H9 (cell line): ENCODE measurements at places on chromosomes 2 and 18. TPM values are rescaled to one million over a fixed set of nuclear protein-coding genes. Genes with fewer than 3 reads are reported as not detected.
A peak's percentile ranks its signal among the peaks of the same experiment; 100 is the strongest.

DNA sequence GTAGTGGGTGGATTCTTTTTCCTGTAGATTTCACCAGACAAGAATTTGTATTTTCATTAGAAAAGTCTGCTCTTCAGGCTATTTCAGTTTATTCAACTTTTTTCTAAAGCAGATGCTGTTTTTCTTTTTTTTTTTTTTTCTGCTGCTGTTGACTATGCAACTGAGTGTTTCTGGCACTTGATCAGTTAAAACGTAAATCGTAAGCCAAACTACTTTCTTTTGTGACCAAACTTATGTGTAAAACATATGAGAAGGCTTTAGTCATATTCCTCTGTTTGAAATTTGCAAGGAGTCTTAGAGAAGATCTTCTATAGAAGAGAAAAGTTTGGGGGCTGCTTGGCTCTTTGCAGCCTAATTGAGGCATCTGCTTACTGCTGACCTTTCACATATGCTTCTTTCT is 170.1 kb downstream of the PARD3B start:
- no peak for DNase-seq

DNA sequence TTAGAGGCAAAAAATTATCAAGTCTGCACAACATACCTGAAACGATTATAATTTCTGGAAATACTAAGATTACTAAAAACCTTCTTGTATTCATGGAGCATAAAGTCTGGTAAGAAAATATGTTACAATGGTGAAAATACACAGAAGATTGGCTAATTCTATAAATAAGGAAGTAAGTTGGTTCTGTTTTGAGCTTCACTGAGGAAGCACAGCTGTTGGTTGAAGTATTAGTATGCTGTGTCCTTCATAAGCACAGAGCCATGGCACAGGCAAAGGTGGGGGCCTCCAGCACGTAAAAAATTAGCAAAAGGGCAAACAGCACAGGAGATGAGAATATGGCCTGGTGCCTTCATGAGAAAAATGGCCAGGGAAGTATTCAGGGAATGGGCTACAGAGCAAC is 40.4 kb upstream of the ANKRD62 start:
- no peak for DNase-seq

Gene CNDP1
- 0.29 TPM in 1 of 2 replicates, not detected in the other for total RNA-seq

Gene CYB5A
- total RNA-seq, result 87.9 and 93.2 TPM in 2 replicates

GRCh38 chr18:79332646-79333045 is 63.1 kb upstream of the NFATC1 start:
- DNase-seq, result no peak

GRCh38 chr2:219099329-219099728 is 38.6 kb upstream of the IHH start:
- no peak for DNase-seq

GRCh38 chr2:206154197-206154596 is 5.0 kb downstream of the NDUFS1 start:
- DNase-seq, result no peak

GRCh38 chr2:140580532-140581151 is 1550.2 kb downstream of the LRP1B start:
- no peak for DNase-seq

DNA sequence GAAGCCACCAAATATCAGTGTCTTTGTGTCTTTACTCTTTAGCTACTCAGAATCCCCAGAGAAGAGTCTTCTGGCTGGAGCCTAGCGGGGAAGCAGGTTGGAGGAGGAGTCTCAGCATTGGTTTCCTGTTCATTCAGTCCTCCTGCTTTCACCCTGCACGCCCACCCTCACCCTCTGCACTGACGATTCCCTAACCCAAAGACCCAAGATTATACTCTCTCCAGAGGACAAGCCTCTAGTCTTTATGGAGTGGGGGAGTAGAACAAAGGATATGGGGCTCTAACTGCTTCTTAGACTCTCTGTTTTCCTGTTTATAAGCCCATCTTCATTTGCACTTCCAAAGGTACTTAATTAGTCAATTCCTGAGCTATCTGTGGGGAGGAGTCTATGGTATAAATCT is 338.8 kb downstream of the AGPS start:
- peak; percentile 82 for DNase-seq

GRCh38 chr2:38534746-38535403 is 67.9 kb downstream of the HNRNPLL start:
- no peak for DNase-seq

GRCh38 chr2:9560628-9561027 is 5.0 kb upstream of the ADAM17 start:
- no peak for DNase-seq

DNA sequence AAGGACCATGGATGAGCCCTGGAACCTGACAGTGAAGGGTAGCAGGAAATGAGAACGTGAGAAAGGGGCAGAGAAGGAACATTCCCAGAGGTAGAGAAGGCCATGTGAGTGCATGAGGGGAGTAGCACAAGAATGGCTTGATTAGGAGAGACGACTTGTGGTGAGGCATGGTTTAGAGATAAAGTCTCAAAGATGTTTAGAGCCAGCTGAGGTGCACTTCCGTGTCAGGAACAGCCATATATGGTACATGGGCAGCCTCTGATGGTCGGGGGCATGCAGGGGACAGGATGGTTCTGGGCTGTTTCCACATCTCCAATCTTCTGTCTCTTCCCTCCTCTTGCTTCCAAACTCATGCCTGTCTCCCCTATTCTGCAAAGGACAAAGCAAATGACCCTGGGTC is 28.8 kb upstream of the EFEMP1 start:
- no peak for DNase-seq

GRCh38 chr2:158774681-158775080 is 20.4 kb upstream of the DAPL1 start:
- DNase-seq, result no peak

GRCh38 chr2:153349603-153350002 is 129.0 kb downstream of the RPRM start:
- DNase-seq, result no peak

Gene CHRNG
- total RNA-seq, result not detected in 2 replicates

Gene GREB1L
- 2.1 and 2.7 TPM in 2 replicates for total RNA-seq

GRCh38 chr2:68745006-68745405 is 10.4 kb downstream of the ARHGAP25 start:
- DNase-seq, result no peak

GRCh38 chr2:227805578-227805977 is 8.1 kb upstream of the CCL20 start:
- no peak for DNase-seq

GRCh38 chr2:150129921-150130575 is 357.4 kb downstream of the RND3 start:
- no peak for DNase-seq

DNA sequence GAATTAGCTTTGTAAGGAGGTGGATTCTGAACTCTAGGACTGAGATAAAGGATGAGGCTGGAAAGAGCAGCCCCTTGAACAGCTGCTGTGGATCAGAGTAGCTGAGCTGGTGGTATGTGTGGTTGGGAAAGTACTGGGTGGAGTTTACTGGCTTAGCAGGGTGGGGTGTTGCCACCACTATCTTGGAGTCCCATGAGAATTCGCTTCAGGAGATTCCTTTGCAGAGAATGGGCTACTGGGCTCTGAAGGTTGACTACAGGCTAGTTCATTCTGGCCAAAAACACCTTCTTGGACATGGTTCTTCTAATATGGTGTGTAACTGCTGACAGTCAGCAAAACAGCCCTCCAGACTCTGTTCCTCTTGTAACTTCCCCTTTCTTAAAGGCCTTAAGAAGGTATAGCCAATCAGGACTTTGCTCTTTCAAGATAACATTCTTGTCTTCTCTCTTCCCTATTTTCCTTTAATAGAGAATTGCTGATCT is 52.7 kb downstream of the TET3 start:
- DNase-seq, result no peak

GRCh38 chr2:148282201-148282600 is 261.3 kb downstream of the MBD5 start:
- DNase-seq, result no peak

GRCh38 chr2:120798567-120799247 is 63.0 kb downstream of the GLI2 start:
- peak; percentile 66 for DNase-seq

DNA sequence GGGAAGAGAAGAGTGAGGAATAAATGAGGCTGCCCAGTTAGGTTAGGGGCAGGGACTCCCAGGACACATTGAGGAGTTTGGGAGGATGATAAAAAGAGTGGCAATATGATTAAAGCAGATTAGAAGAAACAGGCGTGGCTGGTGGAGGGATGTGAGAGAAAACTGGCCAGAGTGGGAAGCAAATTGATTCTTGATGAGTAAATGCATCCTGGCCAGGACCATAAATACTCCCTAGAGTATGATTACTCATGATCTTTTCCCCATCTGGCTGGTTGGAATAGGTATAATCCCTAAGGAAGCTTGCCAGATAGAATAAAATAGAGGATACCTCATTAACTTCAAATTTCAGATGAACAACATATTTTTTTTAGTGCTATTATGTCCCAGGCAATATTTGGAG is 21.5 kb upstream of the DAW1 start:
- DNase-seq, result no peak

Gene MRPL30
- total RNA-seq, result 50.8 and 51.4 TPM in 2 replicates

DNA sequence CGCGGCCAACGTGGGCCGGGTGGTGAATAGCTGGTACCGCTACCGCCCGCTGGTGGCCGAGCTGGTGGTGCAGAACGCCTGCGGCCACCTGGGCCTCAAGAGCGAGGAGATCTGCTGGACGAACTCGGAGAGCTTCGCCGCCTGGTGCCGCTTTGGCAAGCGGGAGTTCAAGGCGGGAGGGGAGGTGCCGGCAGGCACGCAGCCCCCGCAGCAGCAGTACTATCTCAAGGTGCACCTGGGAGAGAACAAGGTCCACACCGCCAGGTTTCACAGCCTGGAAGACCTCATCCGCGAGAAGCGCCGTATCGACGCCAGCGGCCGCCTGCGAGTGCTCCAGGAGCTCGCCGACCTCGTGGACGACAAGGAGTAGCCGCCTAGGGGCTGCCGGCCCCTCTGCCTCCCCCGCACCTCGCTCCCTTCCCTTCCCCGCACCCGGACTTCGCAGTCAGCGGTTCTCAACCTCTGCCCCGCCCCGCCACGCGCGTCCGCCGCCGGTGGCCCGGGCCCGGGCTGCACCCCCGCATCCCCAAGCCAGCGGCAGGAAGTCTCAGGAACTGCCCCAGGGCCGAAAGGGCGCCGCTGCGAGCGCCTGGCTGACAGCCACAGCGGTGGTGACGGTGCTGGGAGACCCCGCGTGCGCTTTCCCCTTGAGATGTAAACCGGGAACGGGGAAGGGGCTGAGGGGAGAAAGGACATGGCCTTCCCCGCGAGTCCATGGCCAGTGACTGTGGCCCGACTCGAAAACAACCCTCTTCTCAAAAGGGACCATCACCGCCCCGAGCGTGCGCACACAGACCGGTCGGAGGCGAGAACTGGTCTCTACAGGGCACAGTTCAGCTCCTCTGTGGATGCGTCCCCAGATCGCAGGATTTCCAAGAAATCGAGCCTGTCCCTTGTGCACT is 2.2 kb downstream of the LRATD1 start:
- DNase-seq, result peak; percentile 86

GRCh38 chr2:52115750-52116149 is 1083.8 kb upstream of the NRXN1 start:
- no peak for DNase-seq

DNA sequence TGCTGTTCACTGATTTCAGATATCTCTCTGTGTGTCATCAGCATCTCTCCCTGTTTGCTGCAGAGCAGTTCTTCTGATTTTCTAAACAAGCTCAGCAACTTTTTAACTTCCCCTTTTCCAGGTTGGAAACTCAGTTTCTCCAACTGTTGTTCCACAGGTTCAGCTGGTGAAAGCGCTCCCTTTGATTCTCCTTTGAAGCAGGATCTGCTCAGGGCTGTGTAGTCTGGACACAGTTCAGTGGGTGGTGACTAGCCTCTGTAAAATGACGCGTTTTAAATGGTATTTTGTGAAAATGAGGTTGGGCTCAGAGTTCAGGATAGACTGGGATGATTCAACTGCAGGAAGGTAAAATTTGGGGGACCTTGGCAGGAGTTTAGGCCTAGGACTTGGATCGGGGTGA is 106.3 kb downstream of the TRIM43 start:
- no peak for DNase-seq

GRCh38 chr2:149080971-149081370 is 42.5 kb downstream of the LYPD6B start:
- DNase-seq, result peak; percentile 58

- DNase-seq, result no peak
Observed at GRCh38 chr18:31303771-31304170, 14.2 kb upstream of the DSG1 start.

GRCh38 chr2:240156435-240157146 is 16.1 kb upstream of the OTOS start:
- DNase-seq, result no peak

Gene TLX2
- total RNA-seq, result 0.20 and 0.26 TPM in 2 replicates

DNA sequence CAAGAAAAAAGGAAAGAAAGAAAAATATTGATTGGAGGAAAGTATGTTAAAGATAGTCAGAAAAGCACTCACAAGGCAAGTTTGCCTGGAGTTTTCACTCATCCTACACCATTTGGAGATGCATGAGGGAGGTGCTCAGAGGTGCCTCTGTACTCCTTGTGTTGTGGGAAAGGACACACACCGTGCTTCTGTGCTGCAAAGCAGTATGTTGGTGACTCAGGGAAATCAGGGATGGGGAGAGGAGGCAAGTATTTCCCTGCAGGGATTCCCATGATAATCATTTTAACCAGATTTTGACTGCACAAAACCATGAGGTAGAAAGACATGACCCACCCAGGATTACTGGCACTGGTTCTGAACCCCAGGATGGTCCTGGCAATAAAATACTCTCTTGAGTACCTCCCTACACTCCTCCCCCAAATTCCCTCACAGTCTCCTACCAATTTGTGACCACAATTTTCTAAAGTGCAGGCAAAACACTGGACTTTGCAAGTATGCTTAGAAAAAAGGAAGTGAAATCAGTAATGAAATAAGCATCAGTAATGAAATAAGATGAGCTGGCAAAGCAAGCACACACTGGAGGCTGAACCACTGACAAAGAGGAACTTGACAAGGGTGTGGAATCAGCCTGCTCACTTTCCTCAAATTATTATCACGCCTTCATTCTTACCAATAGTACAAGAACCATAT is 155.5 kb upstream of the ACVR2A start:
- no peak for DNase-seq

GRCh38 chr2:127941461-127941860 is 55.7 kb upstream of the AMMECR1L start:
- no peak for DNase-seq

Gene CNTNAP5
- total RNA-seq, result 0.39 and 0.48 TPM in 2 replicates

Gene MIB1
- 45.7 and 48.8 TPM in 2 replicates for total RNA-seq

Gene ESPNL
- total RNA-seq, result 0.17 and 0.37 TPM in 2 replicates

DNA sequence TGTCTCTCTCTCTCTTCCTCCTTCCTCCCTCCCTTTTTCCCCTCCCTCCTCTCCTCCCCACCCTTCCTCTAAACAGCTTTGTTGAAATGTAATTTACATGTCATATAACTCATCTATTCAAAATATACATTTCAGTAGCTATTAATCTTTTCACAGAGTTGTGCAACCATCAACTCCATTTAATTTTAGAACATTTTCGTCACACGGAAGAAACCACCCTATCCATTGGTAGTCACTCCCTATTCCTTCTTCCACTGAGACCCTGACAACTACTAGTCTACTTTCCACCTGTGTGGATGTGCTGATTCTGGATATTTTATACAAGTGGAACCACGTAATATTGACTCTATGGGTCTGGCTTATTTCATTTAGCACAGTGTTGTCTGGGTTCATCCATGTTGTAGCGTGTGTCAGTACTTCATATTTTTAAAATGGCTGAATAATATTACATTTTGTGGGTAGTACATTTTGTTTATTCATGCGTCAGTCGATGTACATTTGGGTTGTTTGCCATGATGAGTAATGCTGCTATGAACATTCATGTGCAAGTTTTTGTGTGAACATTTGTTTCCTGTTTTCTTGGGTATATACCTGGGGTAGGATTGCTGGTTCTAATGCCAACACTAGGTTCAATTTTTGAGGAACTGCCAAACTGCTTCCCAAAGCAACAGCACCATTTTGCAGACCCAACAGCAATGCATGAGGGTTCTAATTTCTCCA is 100.1 kb upstream of the GCFC2 start:
- no peak for DNase-seq
